ENCODE measurements at places on chromosomes 4 and X.

GRCh38 chr4:156946516-156947424, 24.8 kb downstream of the PDGFC start:
- no peak for DNase-seq

DNA sequence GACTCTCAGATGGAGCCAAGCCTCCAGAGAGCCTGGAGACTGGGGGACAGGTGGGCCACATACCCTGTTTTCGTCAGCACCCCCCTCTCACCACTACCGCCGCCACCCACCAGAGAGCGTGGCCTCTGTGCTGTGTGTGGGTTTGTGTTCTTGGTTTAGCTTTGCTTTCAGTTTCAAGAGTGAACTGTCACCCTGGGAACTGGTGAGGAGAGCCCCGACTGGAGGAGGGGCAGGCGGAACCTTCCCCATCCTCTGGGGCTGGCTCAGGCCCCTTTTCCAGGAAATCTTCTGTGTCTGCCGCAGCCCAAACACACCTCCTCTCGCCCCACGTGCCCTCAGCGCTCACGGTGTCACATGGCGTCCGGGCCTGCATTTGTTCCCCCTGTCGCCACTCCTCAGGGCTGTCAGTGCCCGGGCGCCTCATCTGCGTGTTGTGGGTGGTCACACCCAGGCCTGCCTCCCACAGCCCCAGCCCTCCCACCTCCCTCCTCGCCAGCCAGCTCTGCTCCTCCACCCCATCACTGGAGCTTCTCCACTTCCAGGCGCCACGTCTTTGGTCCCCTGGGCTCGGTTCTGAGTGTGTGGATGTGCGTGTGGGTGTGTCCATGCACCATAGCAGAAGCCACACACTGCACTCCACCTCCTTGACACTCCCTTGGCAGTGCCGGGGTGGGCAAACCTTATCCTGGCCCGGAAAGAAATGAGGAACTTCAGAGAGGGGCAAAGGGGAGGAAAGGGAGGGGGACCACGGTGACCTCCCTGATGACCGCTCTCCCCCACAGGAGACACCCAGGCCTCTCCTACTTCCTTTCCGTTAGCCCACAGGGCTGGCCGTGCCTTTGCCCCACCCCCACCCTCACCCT, 27.8 kb downstream of the ELF4 start:
- peak; percentile 57 for DNase-seq

DNA sequence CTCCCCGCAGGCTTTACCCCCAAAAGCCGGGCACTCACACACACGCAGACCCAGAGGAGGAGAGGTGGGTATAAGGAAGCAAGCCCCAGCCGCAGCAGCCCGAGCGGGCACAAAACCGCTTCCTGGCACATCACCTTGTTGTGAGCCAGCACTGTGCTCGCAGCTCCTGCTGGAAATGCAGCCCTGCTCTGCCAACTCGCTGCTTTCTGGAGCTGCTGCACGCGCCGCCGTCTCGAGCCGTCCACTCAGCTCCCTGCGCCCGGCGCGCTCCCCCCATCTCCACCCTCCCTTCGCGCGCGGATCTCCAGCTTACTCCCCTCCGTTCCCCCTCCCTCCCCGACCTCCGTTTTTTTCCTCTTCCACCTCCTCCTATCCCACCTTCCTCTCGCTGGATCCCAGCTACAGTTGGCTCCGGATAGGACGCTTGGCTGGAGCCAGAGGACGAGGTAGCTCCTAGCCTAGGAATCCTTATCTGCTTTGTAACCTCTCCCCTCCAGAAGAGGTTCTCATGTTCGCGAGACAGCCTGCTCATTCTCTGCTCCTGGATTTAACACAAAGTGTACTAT, at the start of gene SPOCK3:
TSS of gene SPOCK3 (minus strand) at position 179 of the 566 bp plus-strand sequence.
- DNase-seq, result no peak

GRCh38 chr4:120622601-120623000, 299.9 kb downstream of the PRDM5 start:
- no peak for DNase-seq

DNA sequence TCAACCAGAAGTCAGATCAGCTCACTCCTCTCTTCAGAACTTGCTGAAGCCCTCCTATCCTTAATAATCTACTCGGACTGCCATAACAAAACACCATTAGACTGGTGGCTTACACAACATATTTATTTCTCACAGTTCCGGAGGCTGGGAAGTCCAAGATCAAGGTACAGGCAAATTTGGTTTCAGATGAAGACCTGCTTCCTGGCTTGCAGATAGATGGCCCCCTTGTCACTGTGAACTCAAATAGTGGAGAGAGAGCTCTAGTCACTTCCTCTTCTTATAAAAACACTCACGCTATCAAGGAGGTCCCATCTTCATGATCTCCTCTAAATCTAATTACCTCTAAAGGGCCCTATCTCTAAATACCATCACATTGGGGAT, 125.1 kb downstream of the CAMK2D start:
- peak; percentile 11 for DNase-seq
